ENCODE measurements at places on chromosomes 11 and 22. TPM values are rescaled to one million over a fixed set of nuclear protein-coding genes. Genes with fewer than 3 reads are reported as not detected.

Gene KRTAP5-11
- total RNA-seq, result not detected

Gene CBX7
- 45.4 TPM for total RNA-seq

Gene ZNF280A
- total RNA-seq, result not detected

Gene MYO7A
- 5.4 TPM for total RNA-seq

Gene PICK1
- total RNA-seq, result 21.5 TPM

Gene IRAG1
- total RNA-seq, result not detected

Gene IFITM2
- total RNA-seq, result 125 TPM

Gene SEC14L2
- 0.42 TPM for total RNA-seq

Gene SERGEF
- total RNA-seq, result 38.4 TPM

Gene PDGFD
- 0.53 TPM for total RNA-seq

DNA sequence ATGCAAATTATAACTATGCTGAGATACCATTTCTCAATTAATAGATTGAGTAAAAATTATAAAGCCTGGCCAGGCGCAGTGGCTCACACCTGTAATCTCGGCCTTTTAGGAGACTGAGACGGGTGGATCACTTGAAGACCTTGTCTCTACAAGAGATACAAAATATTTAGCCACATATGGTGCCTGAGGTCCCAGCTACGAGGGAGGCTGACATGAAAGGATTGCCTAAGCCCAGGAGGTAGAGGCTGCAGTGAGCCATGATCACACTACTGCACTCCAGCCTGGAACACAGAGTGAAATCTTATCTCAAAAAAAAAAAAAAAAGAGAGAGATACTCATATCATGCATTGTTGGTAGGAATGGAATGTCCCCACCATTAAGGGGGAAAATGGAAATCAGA is 142.4 kb downstream of the RCN1 start:
- H3K27me3 ChIP-seq, result peaks cover 12% of the 10 kb centered on the region
- no peaks in the 10 kb centered on the region for H3K36me3 ChIP-seq
- no peaks in the 10 kb centered on the region for H3K4me1 ChIP-seq
- no peak overlapping the region for H3K4me3 ChIP-seq
- H3K27ac ChIP-seq, result no peak overlapping the region
- DNase-seq, result no peak

- H3K27ac ChIP-seq, result no peak overlapping the region
- H3K4me3 ChIP-seq, result no peak overlapping the region
- H3K27me3 ChIP-seq, result peaks cover 2% of the 10 kb centered on the region
- no peaks in the 10 kb centered on the region for H3K4me1 ChIP-seq
- DNase-seq, result no peak
- no peaks in the 10 kb centered on the region for H3K36me3 ChIP-seq
Observed at GRCh38 chr11:93059117-93059957, 89.9 kb downstream of the MTNR1B start.

DNA sequence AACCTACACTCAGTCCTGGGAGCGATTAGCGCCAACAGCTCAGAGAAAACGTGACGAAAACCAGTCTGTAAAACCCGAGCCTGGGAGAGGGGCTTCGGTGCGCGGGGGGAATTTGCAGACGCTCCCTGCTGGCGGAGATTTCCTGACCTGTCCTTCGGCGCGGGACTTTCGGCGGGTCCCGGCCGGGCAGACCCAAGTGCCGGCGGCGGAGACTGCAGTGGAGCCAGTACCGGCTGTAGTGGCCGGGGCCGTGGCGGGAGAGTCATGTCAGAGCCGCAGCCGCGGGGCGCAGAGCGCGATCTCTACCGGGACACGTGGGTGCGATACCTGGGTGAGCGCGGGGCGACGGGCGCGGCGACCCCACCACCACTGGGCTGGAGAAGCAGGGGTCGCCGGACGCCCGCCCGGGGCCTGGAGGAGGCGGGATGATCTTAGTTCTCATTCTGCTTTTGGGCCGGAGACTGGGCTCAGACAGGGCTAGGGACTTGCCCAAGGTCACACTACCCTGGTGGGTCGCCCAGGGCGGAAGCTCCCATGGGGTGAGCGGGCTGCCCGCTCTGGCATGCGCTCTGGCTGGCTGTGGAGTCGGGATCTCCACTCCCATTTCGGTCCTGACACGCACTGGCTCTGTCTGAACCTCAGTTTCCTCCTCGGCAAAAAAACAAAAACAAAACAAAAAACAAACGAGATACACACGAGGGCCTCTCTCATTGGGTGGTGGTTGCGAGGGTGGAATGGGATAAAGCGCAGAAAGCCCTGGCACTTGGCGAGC is at the start of gene MTFP1:
Gene MTFP1, plus strand, starts transcription at position 153 of the 772 bp plus-strand sequence. Its CDS starts 112 bp downstream, at position 265.
- H3K4me3 ChIP-seq, result peak within 1 kb of the TSS; percentile 97
- H3K27me3 ChIP-seq, result no peaks in the 10 kb centered on the region
- peak within 1 kb of the TSS; percentile 96 for H3K27ac ChIP-seq

DNA sequence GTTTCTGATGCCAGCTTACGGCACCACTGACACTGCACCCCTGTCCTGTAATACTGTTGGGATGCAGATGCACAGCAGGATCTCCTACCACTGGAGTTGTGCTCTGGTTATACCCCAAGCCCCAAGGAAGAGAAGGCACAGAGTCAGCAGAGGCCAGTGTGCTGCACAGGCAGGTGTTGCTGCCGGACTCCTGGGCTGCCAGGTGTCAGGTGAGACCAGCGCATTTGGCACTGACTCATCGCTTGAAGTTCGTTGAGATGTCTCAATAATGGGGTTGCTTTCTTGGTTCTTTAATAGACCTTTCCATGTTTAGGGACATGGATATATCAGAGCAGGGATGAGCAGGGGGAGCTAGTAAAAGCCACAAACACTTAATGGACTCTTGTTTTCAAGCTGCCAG is 75.7 kb upstream of the TTC12 start:
- no peak for DNase-seq
- no peak overlapping the region for H3K4me3 ChIP-seq
- H3K27ac ChIP-seq, result no peak overlapping the region
- H3K27me3 ChIP-seq, result peaks cover 19% of the 10 kb centered on the region
- no peaks in the 10 kb centered on the region for H3K36me3 ChIP-seq

GRCh38 chr11:2929531-2929949 is 320 bp upstream of the PHLDA2 start:
- DNase-seq, result peak; percentile 48
- peaks cover 23% of the 10 kb centered on the region for H3K27me3 ChIP-seq
- H3K27ac ChIP-seq, result no peak overlapping the region
- no peaks in the 10 kb centered on the region for H3K36me3 ChIP-seq
- H3K4me1 ChIP-seq, result peaks cover 15% of the 10 kb centered on the region

DNA sequence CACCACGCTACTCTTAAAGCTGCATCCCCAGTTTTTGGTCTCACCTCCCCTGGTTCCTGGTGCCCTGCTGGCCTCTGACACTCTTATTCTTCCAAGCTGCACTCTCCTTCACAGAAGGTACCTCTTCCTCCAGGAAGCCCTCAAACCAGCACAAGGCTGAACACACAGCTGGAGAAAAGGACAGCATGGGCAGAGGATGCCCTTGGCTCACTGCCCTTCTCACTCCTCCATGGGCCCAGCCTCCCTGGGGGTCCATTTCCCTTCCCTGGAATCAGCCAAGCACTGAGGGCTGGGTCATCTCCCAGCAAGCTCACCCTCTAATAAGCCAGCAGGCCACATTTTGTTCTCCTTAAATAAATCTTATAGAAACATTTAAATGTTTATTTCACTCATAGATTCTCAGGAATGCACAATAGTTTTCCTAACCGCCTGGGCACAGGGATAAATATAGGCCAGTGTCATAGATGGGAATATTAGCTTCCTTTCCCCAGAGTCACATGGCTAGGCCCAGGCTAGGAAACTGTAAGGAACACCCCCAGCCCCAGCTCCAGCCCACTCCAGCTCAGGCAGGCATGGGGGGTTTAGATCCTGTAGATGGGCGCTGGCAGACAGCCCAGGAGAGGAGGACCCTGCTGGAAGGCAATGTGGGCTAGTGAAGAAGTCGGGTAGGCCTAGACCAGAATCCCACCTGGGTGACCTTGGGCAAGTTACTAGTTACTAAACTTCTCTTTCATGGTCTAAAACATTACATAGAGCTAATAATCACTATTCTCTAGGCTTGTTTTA is 51.5 kb downstream of the IRAG1 start:
- no peaks in the 10 kb centered on the region for H3K27me3 ChIP-seq
- peaks cover 82% of the 10 kb centered on the region for H3K4me1 ChIP-seq
- no peak for DNase-seq
- H3K4me3 ChIP-seq, result peak overlapping the region; percentile 62
- H3K27ac ChIP-seq, result peak overlapping the region; percentile 96

DNA sequence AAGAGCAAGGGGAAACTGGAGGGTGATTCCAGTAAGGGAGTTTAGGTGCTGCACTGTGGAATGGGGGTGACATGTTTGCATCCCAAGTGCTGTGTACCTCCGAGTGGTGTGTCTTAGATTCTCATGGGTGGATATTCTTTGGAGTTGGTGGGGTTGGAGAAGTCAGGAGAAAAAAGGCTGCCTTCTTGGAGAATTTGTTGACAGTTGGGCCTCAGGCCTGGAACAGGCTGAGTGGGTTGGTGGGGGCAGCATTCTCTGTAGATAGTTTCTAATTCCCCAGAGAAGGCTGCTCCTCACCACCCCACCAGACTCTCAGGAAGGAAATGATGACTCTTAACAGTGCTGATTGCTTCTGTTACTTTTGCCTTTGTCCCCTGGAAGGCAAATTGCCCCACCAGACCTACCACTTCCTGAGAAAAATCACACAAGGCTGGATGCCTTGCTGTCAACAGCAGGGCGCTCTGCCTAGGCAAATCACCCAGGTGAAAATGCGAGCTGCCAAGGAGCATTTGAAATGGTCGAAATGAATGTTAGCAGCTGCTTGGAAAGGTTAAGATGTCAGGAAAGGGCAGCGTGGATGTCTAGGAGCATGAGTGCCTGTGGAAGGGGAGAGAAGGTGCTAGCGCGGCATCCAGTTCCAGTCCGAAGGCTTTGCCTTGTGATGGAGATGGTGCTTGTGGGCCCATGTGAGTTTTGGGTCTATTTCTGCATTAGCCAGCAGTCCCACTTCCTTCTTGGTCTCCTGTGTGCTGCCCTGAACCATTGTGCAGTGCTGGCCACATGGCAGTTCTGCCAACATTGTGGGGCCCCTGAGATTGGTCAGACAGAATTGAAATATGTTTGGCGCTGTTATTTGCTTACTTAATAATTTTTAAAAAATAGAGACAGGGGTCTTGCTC is 29.7 kb upstream of the SORL1-AS1 start:
- no peaks in the 10 kb centered on the region for H3K27me3 ChIP-seq
- peaks cover 50% of the 10 kb centered on the region for H3K36me3 ChIP-seq
- H3K4me1 ChIP-seq, result peaks cover 62% of the 10 kb centered on the region
- H3K27ac ChIP-seq, result peak overlapping the region; percentile 85

DNA sequence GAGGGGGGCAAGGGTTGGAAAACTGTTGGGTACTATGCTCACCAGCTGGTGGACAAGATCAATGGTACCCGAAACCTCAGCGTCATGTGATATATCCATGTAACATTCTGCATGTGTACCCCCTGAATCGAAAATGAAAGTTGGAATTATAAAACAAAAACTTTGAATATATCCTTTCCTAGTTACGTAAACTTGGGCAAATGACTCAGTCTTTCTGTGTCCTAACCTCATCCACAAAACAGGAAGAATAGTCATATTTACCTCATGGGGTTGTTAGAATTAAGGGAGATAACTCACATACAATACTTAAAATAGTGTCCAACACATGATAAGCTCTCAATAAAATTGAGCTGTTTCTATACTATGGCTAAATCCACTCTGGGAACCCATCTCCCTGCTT is 620.1 kb upstream of the KIRREL3 start:
- H3K4me1 ChIP-seq, result no peaks in the 10 kb centered on the region
- no peak for DNase-seq
- H3K4me3 ChIP-seq, result no peak overlapping the region
- no peaks in the 10 kb centered on the region for H3K27me3 ChIP-seq
- H3K27ac ChIP-seq, result no peak overlapping the region

- no peaks in the 10 kb centered on the region for H3K27me3 ChIP-seq
- peaks cover 34% of the 10 kb centered on the region for H3K36me3 ChIP-seq
- H3K4me1 ChIP-seq, result peaks cover 83% of the 10 kb centered on the region
- peak overlapping the region; percentile 80 for H3K27ac ChIP-seq
- peak overlapping the region; percentile 76 for H3K4me3 ChIP-seq
Observed at GRCh38 chr11:44942029-44942955, 8.4 kb downstream of the TP53I11 start.

DNA sequence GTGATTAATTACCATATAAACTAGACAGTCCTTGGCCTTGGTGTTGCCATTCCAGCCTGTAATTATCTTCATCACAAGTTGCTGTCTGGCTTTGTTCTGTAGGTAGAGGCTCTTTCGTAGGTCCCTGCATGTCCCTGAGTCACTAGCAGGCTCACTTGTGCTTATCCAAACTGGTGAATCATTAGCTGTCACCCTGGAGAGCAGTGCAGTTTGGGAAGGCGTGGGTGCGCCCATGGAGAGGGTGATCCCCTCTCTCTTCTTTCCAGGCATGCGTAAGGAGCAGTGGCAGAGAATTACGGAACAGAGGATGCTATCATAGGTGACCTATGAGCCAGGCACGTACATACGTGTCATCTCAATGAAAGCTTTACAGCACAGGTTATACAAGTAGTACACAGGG is 11.0 kb upstream of the EHF start:
- no peak overlapping the region for H3K27ac ChIP-seq
- no peak overlapping the region for H3K4me3 ChIP-seq

- peaks cover 11% of the 10 kb centered on the region for H3K27me3 ChIP-seq
- H3K4me3 ChIP-seq, result no peak overlapping the region
- H3K4me1 ChIP-seq, result no peaks in the 10 kb centered on the region
Observed at GRCh38 chr11:44709281-44709562, 17.5 kb upstream of the TSPAN18 start.

GRCh38 chr11:810040-810567 is 337 bp downstream of the RPLP2 start:
- H3K4me1 ChIP-seq, result peaks cover 35% of the 10 kb centered on the region
- H3K36me3 ChIP-seq, result peaks cover 39% of the 10 kb centered on the region
- DNase-seq, result no peak
- H3K4me3 ChIP-seq, result peak overlapping the region; percentile 91
- peak overlapping the region; percentile 98 for H3K27ac ChIP-seq

- H3K27ac ChIP-seq, result no peak overlapping the region
- H3K27me3 ChIP-seq, result peaks cover 14% of the 10 kb centered on the region
- H3K4me3 ChIP-seq, result no peak overlapping the region
- H3K36me3 ChIP-seq, result no peaks in the 10 kb centered on the region
- no peaks in the 10 kb centered on the region for H3K4me1 ChIP-seq
- no peak for DNase-seq
Observed at GRCh38 chr11:122198291-122198983, 82.4 kb upstream of the BLID start.

- no peak overlapping the region for H3K4me3 ChIP-seq
- peaks cover 9% of the 10 kb centered on the region for H3K4me1 ChIP-seq
- no peak for DNase-seq
- peaks cover 5% of the 10 kb centered on the region for H3K27me3 ChIP-seq
- H3K36me3 ChIP-seq, result no peaks in the 10 kb centered on the region
- no peak overlapping the region for H3K27ac ChIP-seq
Observed at GRCh38 chr11:71538666-71538990, 803 bp downstream of the KRTAP5-8 start.

DNA sequence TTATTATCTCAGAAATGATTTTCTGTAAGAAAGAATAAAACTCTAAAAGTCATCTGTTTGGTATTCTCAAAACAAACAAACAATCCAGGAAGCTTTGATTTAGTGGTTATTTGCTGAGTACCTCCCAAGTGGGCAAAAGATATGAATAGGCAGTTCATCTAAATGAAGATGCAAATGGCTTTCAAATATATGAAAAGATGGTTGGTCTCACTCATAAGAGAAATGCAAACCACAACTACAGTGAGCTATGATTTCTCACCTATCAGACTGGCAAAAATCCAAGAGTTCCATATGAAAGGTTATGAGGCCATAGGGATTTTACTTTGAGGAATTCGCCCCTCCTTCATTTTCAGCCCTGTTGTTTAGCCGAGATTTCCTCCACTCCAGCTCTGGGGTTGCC is 11.3 kb upstream of the P2RY2 start:
- no peak overlapping the region for H3K27ac ChIP-seq
- H3K36me3 ChIP-seq, result no peaks in the 10 kb centered on the region
- DNase-seq, result no peak
- H3K27me3 ChIP-seq, result peaks cover 5% of the 10 kb centered on the region
- H3K4me1 ChIP-seq, result peaks cover 4% of the 10 kb centered on the region
